H1 (cell line): ENCODE measurements at places on chromosomes 1 and 21. TPM values are rescaled to one million over a fixed set of nuclear protein-coding genes. Genes with fewer than 3 reads are reported as not detected.

DNA sequence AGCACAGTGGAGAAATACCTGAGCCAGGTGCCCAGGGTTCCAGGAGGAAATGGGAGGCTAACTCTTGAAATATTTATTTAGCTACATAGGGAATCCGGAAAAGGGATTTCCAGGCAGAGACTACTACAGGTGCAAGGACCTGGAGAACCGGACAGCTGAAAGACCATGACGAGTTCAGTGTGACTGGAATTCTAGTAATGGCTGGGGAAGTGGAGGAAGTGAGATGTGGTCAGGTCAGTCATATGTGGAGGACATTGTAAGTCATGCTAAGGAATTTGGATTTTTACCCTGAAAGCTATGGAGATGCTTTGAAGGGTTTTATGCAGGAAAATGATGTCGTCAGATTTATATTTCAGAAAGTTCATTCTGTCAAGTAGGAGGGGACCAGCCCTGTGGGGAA, 1.8 kb downstream of the CAP1 start:
- no peaks in the 10 kb centered on the region for H3K27me3 ChIP-seq
- peaks cover 7% of the 10 kb centered on the region; the same call in 1 of the 2 replicates for H3K4me1 ChIP-seq
- no peaks in the 10 kb centered on the region for H3K36me3 ChIP-seq
- H3K4me3 ChIP-seq, result no peak overlapping the region

GRCh38 chr1:204623894-204624361, 61.6 kb downstream of the LRRN2 start:
- peaks cover 9% of the 10 kb centered on the region; the same call in 1 of the 2 replicates for H3K4me1 ChIP-seq
- DNase-seq, result no peak
- H3K27me3 ChIP-seq, result no peaks in the 10 kb centered on the region
- H3K36me3 ChIP-seq, result no peaks in the 10 kb centered on the region

- H3K4me3 ChIP-seq, result no peak overlapping the region
- H3K36me3 ChIP-seq, result no peaks in the 10 kb centered on the region
- DNase-seq, result no peak
- H3K27ac ChIP-seq, result no peak overlapping the region
Measured at GRCh38 chr1:46196609-46197008, 1.6 kb downstream of the POMGNT1 start.

The DCST2 gene
- total RNA-seq, result 0.43 TPM in 1 of 2 replicates, not detected in the other
